ENCODE measurements at places on chromosomes 3 and 15.

DNA sequence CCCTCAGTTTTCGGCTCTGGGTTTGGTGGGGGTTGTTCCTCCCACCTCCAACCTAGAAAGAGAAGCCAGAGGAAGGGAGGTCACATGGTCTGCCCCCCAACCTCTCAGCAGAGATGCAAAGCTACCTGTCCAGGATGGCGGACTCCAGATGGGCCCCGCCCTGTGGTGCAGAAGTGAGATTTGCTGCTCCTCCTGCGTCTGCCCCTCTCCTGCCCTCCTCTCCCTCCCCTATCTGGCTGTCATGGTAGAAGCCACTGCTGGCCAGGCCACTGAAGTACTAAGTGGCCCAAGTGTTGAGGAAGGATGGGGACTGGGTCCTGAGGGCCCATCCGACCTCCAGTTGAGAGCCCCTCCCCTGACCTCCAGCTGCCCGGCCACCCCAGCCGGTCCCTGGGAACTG is 2.1 kb upstream of the SEMA3B start:
- DNase-seq, result no peak

GRCh38 chr15:71444032-71444810 is 328.9 kb downstream of the THSD4 start:
- no peak for DNase-seq

- no peak for DNase-seq
Observed at GRCh38 chr3:167466966-167467365, 6.9 kb downstream of the SERPINI2 start.

GRCh38 chr3:20999661-21000060 is 751.3 kb downstream of the ZNF385D start:
- peak; percentile 3 for DNase-seq

DNA sequence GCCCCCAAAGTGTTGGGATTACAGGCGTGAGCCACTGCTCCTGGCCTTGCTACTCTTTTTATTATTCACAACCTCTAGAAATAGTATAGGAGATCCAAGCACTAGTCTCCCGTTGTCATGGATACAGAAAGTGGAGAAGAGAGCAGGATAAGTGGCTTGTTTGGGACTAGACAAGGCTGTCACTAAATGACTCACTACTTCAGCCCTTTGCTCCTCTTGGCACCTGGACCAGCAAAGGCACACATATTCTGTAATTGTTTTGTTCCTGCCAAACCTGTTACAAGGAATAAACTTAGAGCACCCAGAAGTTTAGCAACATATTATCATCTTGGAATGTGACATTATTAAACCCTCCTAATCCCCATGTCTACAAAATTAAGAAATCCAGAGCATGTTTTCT is 427.2 kb upstream of the THBS1 start:
- DNase-seq, result peak; percentile 50

GRCh38 chr3:178982137-178982536 is 89.5 kb downstream of the ZMAT3 start:
- DNase-seq, result no peak

DNA sequence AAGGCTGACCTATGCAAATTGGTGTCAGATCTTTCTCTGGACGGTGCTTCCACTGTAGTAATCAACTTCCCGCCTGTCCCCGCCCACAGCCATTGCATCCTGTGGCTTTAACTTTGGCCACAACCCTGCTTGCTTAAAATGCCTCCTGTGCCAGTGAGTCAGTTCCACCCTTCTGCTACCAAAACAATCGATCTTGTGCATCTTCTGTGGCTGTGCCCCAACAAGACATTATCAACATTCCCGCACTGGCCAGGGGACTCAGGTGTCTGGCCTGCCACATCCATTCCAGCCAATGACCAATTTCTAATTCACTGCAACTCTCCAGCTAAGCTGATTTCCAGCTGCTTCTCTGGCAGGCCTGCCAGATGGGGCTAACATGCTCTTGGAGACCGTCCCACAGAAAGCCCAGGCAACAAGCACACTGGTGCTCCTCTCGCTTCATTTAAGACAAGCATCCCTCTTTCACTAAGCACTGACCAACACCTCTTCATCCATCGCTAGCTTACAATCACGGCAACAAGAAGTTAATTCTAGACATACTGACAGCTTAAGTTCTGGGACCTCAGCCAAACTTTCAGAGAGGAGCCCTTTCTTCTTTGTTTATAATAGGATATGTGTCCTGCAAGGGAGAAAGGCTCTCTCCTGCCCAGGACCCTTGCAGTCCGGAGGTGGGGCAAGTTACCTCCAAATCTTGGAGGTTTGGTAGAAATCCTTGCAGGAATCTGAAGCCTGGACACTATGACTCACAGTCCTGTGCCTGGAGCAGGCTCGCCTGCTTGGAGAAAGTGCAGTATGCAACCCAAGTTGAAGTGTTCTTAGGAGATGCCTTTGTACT is 6.7 kb downstream of the CA12 start:
- peak; percentile 73 for DNase-seq

DNA sequence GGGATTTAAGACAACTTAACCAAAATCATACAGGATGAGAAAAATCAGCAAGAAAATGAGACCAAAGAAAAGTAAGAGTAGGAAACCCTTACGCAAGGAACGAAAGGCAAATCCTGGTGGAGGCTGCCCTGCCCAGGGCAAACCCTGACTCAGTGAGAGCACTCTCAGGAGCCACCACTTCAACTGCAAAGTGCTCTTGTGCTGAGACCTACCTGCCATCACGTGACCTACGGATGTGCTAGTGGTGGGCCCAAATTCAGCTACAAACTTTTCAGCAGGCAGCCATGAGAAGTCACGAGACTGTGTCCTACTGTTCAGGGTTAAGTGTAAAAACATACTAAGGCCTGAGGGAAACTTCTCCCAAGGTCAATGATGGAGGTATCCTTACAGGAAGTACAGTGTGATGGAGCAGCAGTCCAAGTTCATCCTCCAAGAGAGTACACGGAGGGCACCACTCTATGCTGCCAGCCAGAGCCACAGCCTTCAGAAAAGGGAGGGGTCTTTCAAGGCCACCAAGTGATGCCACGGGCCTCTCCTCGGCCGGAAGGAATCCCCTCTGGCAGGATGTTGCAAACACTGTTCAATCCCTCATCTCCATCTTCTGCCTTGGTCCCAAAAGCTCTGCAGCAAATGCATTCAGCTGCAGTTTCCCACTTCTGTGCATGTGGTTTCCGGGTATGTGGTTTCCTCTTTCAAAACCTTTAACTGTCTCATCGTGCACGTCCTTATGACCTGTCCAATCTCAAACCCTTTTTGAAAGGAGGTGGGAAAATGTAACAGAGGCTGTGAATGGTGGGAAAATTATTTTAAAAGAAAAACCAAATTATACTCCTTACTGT is 9.5 kb downstream of the CHSY1 start:
- DNase-seq, result peak; percentile 61

DNA sequence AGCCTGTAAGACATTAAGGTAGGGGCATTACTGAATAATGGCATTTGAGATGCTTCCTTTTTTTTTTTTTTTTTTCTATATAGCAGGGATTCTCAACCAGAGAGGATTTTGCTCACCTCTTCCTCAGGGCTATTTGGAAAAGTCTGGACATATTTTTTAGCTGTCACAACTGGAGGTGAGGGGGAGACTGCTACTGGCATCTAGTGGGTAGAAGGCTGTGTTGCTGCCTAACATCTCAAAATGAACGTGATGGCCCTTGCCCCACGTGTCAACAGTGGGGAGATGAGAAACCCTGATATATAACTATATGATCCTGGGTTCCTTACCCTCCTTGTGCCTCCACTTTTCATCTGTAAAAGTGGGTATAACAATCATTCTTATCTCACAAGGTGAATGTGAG is 71.9 kb downstream of the CADPS start:
- DNase-seq, result no peak

DNA sequence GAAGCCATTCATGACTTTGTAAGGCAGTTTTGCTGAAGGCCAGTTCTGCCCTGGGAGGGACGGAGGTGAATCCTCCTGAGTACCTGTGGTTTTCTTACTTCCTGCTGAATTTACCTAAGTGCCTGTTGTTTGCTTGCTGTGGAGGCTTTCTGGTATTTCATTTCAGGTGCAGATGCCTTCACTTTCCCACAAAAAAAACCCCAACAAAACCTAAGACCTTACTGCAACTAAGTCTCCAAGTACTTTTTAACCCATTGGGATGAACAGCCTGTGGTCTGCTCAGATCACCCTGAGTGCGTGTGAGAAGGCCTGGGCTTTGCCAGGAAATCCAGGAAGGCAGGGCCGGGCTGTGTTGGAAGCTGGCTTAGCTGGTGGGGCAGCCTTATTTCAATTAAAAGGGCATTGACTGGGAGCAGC is 65.3 kb downstream of the IGF1R start:
- peak; percentile 72 for DNase-seq

DNA sequence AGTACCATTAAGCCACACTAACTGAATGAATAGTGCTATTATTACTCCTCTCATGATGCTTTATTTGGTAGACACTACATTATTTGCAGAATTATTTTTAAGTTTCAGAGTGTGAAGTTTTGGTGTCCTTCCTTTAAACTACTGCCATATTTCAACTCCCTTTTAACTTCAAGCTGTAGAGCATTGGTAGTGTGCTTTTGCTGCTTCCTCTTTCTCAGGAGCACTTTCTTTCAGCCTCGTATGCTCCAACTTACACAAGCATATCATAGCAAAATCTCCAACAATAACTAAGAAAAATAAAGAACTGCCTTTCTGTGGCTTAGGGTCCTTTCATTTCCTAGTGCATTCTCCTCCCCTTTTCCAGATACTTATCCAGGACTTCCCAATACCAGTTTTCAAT is 476.4 kb upstream of the AGTR1 start:
- DNase-seq, result no peak

DNA sequence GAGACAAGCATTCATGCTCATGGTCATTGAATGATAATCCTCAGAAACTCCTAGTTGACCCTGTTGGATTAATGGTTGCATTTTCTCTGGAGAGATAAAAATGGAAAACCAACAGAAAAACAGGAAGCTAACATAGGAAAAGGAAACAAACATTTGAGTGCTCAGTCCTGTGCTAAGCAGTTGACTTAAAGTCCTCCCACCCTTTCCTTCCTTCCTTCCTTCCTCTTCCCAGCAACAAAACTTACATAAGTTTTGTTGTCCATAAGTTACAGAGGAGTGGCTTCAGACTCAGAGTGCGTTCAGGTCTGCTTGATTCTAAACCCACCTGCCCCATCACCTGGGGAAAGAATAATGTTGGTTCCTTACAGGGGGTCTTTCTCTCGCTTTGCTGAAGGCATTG is 163.8 kb upstream of the RGMA start:
- DNase-seq, result no peak

GRCh38 chr3:159996018-159996417 is 7.4 kb downstream of the IL12A start:
- no peak for DNase-seq
